ENCODE measurements at places on chromosomes 5 and 9.
A peak's percentile ranks its signal among the peaks of the same experiment; 100 is the strongest.

- DNase-seq, result no peak
Measured at GRCh38 chr5:120640778-120641177, 176.7 kb downstream of the PRR16 start.

DNA sequence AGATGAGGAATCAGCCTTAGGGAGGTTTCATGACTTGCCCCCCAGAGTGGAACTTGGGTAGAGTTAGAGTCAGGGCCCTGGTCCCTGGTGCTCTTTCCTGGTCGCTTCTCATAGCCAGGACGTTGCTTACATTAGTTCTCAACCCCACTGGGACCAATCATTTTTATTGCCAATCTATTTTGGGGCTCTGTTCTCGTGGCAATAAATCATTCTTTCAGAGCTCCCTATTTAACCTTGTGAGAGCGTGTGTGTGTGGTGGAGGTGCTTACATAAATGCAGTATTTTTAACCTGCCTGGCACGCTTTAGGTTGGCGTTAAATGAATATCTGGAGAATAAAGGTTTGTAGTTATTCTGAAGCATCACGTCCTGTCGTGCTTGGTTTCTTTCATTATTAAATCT, 4.1 kb downstream of the TRIO start:
- no peak for DNase-seq

DNA sequence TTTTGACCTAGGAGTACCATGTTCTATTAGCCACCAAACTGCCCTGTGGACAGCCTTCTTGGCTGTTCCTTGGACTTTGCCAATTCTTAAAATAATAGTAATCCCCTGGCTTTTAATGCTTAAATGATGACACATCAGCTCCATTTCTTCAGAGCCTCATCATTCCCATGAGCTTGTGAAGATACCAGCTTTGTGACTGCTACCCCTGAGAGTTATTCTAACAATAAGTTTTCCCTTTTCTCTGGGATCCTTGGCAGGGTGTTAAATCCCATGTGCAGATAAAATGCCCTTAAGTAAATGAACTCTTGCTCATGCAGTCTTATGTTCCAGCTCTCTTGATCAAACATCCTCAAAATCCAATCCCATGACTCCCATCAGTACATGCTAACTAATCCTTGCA, 415.3 kb downstream of the CETN3 start:
- DNase-seq, result no peak

- no peak for DNase-seq
Measured at GRCh38 chr9:113238859-113239232, 17.5 kb downstream of the SLC31A1 start.

GRCh38 chr5:81971111-81971711, 612 bp upstream of the ATG10 start:
- peak; percentile 17 for DNase-seq

DNA sequence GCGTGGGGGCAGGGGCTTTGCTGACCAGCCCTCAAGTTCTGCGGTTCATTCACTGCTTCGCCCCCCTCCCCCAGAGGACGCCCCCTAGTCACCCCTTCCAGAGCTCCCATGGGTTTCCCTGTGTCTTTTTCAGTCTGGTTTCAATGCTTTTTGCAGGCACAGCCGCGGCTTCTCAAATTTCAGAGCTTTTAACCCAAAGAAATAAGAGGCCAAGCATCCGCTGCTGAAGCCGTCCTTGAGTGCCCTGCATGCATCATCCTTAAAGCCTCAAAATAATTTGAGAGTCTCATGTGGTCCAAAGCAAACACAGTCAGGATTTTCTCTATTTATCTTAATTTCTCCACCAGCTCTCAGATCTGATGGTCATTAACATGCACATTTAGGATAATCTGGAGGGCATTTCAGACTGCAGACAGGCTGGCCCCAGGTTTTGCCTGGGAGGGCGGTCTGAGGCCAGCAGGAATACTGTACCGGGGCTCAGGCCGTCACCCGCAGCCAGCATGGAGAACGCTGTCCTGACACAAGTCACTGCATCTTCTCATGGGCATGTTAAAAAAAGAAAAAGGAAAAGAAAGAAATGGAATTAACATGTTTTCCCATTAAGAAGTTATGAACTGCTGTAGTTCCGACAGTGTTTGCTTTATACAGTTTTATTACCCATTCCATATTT, 420.8 kb upstream of the IRX4 start:
- DNase-seq, result peak; percentile 73

- DNase-seq, result no peak
Measured at GRCh38 chr5:72428669-72429068, 78.5 kb downstream of the ZNF366 start.

GRCh38 chr5:174608631-174609097, 115.7 kb upstream of the MSX2 start:
- peak; percentile 48 for DNase-seq

DNA sequence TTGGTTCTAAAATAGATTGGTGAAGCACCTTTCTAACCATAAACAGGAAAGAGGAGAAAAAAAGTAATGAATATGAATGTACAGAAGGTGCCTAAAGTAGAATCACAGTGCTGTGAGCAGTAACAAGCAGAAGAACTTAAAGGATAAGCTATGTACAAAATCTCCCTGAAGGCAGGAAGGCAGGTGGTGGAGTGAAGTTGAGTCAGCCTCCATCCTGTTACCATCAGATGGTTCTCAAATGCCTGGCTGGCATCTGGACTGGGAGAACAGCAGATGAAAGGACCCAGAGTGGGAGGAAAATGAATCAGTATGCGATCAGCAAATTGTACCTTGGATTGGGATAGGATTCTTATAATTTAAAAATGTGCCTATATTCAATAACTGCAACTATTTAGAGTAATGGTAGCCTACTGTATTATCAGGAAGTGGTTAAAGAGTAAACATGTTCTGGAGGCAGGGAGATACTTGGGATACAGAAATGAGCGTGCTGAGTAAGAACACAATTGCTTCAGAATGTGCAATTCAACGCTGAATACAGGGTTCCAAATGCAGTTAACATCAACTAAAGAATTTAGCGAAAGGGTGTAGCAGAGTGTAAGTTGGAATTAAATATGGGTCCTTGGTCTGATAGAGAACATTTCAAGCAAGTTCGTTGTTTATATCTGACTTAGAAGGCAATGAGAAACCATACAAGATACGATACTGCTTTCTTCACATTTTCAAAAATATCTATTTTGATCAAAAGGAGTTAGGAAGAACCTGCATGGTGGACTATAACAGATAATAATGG, 21.1 kb upstream of the FER start:
- no peak for DNase-seq

- DNase-seq, result no peak
Measured at GRCh38 chr9:97382099-97382718, 29.7 kb upstream of the TDRD7 start.

DNA sequence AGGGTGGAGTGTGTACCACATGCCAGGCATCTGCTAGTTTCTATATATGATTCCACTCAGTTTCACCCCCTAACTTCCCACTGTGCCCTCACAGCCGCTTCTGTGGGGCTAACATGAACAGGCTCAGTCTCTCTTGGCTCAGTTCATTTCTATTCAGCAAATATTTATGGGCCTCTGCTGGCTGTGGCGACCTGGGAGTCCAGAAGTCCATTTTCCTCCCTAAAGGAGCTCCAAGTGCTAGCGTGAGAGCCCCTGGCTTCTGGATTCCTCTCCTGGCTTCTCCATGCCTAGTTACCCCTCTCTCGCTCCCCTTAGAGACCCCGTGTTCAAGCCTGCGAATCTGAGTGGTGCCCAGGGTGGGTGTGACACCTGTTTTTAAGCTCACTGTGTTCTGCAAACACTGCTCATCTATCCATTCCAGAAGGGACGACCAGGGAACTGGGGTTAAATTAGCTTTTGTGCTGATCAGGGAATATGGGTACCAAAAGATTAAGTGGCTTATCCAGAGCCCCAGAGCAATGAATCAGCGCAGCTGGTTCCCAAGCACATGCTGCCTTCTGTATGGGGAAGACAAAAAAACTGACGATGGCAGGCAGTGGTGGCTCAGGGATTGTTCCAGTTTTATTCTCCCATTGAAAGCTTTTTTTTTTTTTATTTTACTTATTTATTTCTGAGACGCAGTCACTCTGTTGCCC, 57.6 kb downstream of the HMCN2 start:
- no peak for DNase-seq

Measured in lung (tissue), 17 donors.